ENCODE measurements at places on chromosomes 2 and 18. TPM values are rescaled to one million over a fixed set of nuclear protein-coding genes. Genes with fewer than 3 reads are reported as not detected.

Gene INHA
- total RNA-seq: 0.58 TPM

Gene CNDP2
- total RNA-seq: 163 TPM

Gene IL36B
- not detected for total RNA-seq

Gene SELENOI
- total RNA-seq: 27.8 TPM

Gene CFAP53
- total RNA-seq: 1.1 TPM

Gene SERPINB4
- not detected for total RNA-seq

Gene HMSD
- 0.18 TPM for total RNA-seq

Data from metanephros (tissue), 2 donors.